ENCODE measurements at places on chromosomes 12 and 14. TPM values are rescaled to one million over a fixed set of nuclear protein-coding genes. Genes with fewer than 3 reads are reported as not detected.

- no peak for DNase-seq
These were observed 6.3 kb downstream of the RNF10 start for GRCh38 chr12:120540445-120540844.

GRCh38 chr14:35243956-35244355 lies 48.2 kb upstream of the PSMA6 start:
- DNase-seq = no peak

DNA sequence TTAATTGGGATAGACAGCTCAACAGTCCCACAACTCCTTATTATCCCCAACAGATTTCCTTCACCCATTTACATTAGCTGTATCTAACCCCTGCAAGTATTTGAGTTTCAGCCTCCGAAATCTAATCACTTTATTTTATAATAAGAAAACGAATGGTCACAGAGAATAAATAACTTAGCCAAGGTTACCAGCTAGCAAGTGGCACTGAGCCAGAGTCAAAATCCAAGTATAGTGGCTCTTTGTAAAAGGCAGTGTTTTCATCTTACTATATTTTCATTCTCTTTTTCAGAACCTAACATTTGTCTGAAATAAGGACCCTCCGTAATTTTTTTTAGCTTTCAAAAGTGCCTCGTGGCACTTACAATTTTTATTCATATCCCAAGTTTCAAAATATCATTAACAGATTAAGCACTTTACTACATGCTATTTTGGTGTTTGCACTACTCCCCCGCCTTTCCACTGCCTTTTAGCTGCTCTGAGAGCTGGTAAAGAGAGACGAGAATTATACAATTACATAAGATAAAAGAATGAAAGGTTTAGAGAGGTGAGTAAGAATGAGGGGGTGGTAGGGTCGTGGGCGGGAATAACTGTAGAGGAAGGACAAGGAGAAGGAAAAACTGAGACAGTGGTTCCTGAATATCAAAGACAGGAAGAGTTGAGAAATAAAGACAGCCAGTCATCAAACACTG lies 3.7 kb upstream of the USP15 start:
- no peak for DNase-seq

GRCh38 chr14:75738192-75738591 lies 77.1 kb downstream of the TTLL5 start:
- no peak for DNase-seq

- no peak for DNase-seq
These were observed 2.7 kb downstream of the RSRC2 start for GRCh38 chr12:122523846-122524718.

- DNase-seq = peak; percentile 59
These were observed at the start of gene LRRK2 for GRCh38 chr12:40224439-40225291. TSS of gene LRRK2 (plus strand) at chr12:40224997. CDS start at chr12:40225132, 135 bp downstream.

- DNase-seq = peak; percentile 72
These were observed 124.8 kb downstream of the SAMD4A start for GRCh38 chr14:54691525-54692283.

The TAS2R13 gene
- total RNA-seq = not detected

The COX8C gene
- not detected for total RNA-seq

The BDKRB2 gene
- not detected for total RNA-seq

Data from G401 (cell line).